Activated CD4-positive, alpha-beta T cell treated with anti-CD3 and anti-CD28 coated beads for 24 hours (primary cell): ENCODE measurements at places on chromosomes 1 and 21.

- no peak for DNase-seq
These were observed 27.4 kb downstream of the ENO1 start for GRCh38 chr1:8851060-8851459.

GRCh38 chr1:90198616-90199332 is 203.9 kb downstream of the ZNF326 start:
- DNase-seq = no peak

DNA sequence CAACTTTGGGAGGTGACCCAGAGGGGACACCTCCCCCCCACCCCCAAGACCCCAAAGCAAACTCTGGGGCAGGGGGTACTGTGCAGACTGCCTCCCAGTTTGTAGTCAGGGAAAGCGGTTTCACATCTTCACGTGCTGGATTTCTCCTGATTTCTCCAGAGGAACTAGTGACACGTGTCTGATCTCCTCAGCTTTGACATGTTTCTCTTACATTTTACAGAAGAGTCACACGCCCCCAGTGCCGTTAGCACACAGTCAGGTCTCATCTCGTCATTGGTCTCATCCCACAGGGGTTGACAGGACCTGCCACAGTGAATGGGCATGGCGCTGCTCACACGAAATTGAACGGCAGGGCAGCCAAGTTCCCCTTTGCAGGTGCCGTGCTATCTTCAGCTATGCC is 11.8 kb downstream of the PDPN start:
- DNase-seq = no peak

DNA sequence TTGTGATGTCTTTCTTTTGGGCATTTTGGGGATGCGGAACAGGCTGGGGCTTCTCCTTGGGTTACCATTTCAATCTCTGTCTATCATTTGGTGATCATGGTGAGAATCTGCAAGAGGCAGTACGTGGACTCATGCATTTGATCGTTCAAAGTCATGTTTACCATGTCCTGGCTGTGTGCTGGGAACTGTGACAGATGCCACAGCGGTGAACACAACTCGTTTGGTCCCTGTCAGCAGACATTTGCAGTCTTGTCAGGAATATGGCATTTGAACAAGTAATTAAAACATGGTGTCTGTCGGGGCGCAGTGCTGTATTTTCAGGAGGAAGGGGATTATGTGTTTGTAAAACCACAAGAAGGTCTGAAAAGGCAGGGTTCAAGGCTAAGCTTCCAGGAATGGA is 103.3 kb upstream of the IGSF21 start:
- DNase-seq = no peak

DNA sequence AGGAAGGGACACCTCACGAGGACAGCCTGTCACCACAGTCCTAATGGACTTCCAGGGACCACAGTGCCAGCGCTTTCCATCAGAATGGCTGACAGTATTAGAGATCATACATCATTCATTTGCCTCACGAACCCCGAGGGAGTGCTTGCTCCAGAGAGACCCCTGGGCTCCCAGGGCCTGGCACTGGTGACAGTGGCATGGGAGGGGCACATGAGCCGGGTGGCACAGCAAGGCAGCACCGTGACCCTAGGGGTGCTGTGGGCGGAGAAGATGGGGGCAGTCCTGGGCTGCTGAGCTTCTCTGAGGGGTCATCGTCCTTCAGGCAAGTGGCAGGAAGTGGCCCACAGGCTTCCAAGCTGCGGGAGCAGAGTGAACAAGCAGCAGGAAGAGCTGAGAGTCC is 16.4 kb upstream of the TSPEAR start:
- no peak for DNase-seq

DNA sequence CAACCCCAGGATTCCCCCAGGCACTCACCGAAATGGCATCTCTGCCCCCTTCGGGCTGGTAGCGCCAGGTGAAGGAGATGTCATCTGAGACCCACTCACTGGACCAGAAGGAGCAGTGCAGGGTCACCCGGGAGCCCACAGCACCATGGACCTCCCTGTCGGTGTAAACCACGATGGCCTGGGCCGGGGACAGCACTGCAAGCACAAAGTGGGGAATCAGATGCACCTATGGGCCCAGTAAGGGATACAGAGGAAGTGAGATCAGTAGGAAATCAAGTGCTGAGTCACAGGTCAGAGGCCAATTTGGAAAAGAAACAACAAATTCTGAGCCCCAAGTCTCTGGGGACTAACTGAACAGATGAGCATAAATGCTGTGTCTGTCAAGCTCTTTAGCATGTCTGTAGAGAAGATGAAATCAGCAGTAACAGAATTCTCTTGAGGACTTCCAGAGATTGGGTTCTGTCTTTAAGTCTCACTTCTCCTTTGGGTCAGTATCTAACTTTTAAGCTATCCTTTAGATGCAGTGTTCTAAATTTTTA is 2.5 kb downstream of the MPZ start:
- DNase-seq = no peak

- DNase-seq = no peak
These were observed 67.3 kb upstream of the ERRFI1 start for GRCh38 chr1:8093221-8093980.

DNA sequence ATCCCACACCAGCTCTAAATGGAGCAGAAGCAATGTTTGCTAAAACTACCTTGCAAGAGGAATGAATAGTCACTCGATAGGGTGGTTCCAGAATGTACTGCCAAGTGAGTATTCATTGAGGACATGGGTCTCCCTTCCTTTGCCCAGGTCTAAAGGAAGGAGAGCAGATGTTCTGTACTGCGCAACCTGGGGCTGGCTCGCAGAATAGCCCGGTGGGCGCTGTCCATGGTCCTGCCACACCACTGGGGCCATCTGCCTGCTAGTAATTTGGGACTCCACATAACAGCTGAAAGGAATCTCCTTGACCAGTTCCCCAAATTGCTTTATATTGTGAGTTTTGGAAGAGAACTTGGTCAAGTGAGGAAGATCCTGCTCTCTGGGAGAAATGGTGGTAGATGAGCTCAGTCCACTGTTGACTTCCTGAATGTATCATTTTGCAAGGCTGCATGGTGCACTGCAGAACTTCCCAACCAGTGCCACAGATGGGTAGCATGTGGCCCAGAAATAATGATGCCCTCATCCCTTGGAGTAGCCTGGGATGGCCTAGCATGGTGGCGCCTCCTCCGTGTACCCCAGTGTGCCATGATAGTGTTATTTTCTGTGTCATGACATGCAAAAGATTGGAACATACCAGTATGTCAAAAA is 5.7 kb downstream of the SLC6A17 start:
- peak; percentile 3 for DNase-seq

DNA sequence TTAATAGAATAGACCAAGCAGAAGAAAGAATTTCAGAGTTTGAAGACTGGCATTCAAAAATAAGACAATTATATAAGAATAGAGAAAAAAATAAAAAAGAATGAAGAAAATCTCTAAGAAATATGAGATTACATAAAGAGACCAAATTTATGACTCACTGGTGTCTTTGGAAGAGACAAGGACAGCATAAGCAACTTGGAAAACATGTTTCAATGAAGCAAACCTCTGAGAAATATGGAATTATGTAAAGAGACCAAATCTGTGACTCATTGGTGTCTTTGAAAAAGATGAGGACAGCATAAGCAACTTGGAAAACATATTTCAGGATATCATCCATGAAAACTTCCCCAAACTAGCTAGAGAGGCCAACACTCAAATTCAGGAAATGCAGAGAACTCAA is 60.4 kb upstream of the LYPLAL1 start:
- DNase-seq = no peak

DNA sequence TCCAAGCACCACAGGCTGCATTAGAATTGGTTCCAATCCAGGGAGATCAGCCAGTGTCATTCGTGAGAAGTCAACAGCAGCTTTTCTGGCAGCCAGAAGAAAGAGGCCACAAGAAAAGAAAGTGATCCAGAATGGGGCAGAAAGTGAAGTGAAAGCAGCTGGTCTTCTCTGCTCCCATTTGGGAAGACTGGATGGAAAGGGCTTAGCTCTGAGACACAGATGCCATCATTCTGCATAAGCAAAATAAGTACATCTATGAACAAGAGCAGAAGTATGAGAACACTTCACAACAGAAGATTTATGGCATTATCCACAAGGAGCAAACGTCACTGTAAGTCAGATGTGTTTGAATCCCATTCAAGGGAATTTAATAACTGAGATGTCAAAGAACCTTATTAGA is 326.5 kb upstream of the ESRRG start:
- no peak for DNase-seq

GRCh38 chr21:42523941-42524340 is 10.3 kb downstream of the SLC37A1 start:
- DNase-seq = no peak
